ENCODE measurements at places on chromosomes 5 and 9.

- no peak for DNase-seq
Measured at GRCh38 chr9:29214154-29214689, 1640.9 kb upstream of the C9orf72 start.

GRCh38 chr9:94927762-94928670, 201.5 kb downstream of the AOPEP start:
- DNase-seq, result no peak

- no peak for DNase-seq
Measured at GRCh38 chr9:112571624-112572355, 85.2 kb downstream of the KIAA1958 start.

DNA sequence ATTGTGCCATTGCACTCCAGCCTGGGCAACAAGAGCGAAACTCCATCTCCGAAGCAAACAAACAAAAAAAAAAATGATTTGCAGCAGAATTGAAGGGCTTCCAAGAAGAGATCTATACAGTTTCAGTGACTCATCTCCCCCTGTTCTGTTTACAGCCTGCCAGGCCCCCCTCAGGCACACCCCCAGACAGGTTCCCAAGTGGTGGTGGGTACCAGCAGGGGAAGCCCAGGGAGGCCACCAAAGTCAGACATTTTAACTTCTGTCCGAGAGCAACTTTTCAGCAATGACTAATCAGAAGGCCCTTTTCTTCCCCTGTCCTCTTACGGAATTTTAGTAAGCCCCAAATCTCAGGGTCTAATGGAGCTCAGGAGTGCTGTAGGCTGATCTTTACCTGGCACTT, 98.7 kb downstream of the PAX5 start:
- DNase-seq, result no peak

- no peak for DNase-seq
Measured at GRCh38 chr5:133421394-133421793, 190.9 kb downstream of the FSTL4 start.

Data from brain pericyte (primary cell).